Natural killer cell (primary cell): ENCODE measurements at places on chromosomes 4 and X. TPM values are rescaled to one million over a fixed set of nuclear protein-coding genes. Genes with fewer than 3 reads are reported as not detected.

Gene ANXA5
- total RNA-seq, result 74.4 TPM

- DNase-seq, result no peak
Measured at GRCh38 chrX:150329282-150329681, 33.8 kb upstream of the MAMLD1 start.

DNA sequence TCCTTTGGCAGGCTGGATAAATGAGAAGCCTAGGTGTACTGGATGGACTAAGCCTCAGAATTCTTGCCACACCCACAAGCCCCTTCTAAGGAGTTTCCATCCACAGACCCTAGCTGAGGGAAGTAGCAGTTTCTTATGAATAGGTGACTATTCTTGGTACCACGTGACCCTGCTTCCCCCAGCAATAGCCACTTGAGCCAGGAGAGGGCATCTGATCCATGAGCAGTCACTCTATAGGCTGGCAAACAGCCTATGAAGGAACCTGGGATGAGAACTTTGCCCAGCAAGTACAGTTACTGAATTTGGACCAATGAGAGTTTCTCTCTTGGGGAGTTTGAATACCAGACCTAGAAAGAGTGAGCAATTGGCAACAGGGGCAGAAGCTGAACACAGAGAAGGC is 84.0 kb downstream of the RTL9 start:
- no peak for DNase-seq

Gene GPR34
- total RNA-seq, result 0.68 TPM

DNA sequence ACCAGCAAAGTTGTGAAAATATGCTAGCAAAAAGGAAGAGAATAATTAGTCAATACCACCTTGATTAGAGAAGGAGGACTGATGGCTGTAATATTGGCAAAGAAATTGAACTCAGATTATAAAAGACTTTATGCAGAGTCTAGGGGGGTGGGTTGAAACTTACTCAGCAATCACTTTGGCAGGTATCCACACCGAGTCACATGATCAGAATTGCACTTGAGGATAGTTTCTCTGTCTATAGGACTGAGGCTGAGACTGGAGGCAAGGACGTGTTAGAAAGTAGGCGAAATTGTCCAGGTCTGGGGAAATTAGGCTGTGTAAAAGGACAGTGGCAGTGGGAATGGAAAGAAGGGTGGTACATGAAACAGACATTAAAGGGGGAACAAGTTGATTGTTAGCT is 284.4 kb downstream of the ARHGAP24 start:
- no peak for DNase-seq

DNA sequence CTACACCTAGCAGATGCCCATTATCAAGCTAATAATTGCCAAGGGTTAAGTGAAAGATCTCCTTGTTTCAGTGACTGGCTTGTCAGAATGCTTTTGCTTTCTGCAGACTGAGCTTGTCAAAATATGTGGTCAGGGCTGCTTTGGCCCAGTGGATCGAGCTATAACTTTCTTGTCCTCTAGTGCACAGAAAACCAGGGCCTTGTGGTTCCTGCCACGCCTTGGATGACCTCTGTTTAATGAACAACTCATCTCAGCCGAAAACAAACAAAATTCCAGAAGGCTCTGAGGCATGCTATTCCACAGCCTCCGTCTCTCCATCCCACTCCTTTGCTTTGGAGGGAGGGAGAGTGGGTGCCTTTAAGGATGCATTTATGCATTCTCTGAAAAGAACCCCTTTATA is 11.3 kb downstream of the EVC start:
- DNase-seq, result no peak

Gene IQCM
- not detected for total RNA-seq

Gene SNCA
- 1.2 TPM for total RNA-seq

Gene CPZ
- not detected for total RNA-seq

- DNase-seq, result no peak
Measured at GRCh38 chr4:31807036-31807435, 1086.9 kb downstream of the PCDH7 start.

GRCh38 chrX:103157496-103158316 is 57.2 kb upstream of the BEX4 start:
- DNase-seq, result peak; percentile 32

Gene GUCY1B1
- 2.1 TPM for total RNA-seq

DNA sequence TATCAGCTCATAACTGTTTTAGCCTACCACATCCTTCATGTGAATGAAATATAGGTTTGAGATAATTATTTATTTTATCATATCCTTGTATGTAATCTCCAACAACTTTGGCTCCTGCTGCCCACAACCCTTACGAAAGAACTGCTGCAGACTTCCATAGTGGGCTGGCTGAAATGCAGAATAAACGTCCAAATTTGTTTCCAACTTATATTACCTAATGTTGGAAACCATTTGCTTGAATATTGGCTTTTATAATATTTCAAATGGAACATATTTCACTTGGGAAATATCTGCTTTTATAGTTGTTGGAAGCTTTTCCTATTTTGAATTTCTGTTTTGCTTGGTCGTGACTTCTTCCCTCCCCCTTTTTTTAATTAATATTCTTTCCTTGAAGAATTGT is 45.0 kb upstream of the ITM2A start:
- no peak for DNase-seq

- no peak for DNase-seq
Measured at GRCh38 chr4:137510557-137511265, 21.6 kb downstream of the PCDH18 start.

Gene LRBA
- total RNA-seq, result 83.1 TPM

- DNase-seq, result no peak
Measured at GRCh38 chrX:29138003-29138402, 550.8 kb downstream of the IL1RAPL1 start.

DNA sequence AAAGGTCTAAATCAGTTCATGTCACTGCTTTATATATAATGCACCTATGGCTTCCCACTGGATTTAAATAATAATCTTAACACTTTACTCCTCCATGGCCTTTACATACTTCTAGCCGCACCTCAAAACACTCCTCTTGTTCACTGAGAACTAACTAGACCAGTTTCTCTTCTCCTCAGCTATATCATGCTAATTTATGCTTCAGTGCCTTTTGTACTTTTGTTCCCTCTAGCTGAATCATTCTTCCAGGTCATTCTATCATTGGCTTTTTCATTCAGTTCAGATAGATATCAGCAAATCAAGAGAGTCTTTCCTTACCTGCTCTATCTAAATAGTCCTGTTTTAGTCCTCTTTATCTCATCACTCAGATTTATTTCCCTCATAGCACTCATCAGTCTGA is 64.2 kb downstream of the TET2 start:
- no peak for DNase-seq

Gene XG
- total RNA-seq, result not detected

Gene NHS
- not detected for total RNA-seq

GRCh38 chr4:127975121-127975770 is 10.0 kb downstream of the ABHD18 start:
- DNase-seq, result no peak

GRCh38 chr4:16315456-16315855 is 89.2 kb upstream of the TAPT1 start:
- DNase-seq, result no peak

DNA sequence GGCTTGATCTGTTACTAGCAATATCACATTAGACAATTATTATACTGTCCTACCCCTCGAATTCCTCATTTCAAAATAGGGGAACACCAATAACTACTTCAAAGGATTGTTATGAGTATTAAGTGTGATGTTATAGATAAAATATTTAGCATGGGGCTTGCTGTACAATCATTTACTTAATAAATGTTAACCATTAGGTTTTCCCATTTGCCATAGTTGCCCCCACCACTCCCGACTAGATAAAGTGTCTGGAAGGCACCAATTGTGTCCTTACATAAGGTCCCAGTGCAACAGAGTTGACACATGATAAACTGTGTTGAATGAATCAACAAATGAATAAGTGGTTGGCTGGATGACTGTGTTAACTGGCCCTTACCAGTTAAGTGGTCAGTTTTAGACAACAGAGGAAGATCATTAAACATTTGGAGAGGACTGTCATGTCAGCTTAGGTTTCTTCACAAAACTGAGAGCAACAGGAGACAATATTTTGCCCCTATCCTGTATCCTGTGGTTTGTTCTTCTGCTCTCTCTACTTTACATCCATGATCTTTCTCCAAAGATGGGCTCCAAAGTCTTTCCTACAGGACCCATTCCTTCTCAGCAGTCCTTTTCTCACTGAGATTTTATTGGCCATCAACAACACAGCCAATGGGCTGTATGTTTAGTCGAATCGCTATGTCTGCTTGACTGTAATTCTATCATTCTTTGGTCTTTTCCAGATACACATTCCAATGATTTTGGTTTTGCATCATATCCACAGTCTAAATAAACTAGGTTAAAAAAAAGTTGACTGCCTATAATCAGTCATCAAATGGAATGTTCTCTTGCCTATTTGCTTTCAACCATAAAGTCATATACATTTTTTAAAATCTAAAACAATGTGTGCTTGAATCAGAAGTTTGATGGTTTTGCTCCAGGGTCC is 74.4 kb downstream of the RNF150 start:
- DNase-seq, result no peak

- DNase-seq, result peak; percentile 28
Measured at GRCh38 chrX:39149761-39150160, 348.5 kb downstream of the MID1IP1 start.

Gene HSFX3
- not detected for total RNA-seq

Gene NLGN4X
- not detected for total RNA-seq

GRCh38 chrX:19625612-19626011 is 110.3 kb upstream of the MAP3K15 start:
- DNase-seq, result peak; percentile 18

DNA sequence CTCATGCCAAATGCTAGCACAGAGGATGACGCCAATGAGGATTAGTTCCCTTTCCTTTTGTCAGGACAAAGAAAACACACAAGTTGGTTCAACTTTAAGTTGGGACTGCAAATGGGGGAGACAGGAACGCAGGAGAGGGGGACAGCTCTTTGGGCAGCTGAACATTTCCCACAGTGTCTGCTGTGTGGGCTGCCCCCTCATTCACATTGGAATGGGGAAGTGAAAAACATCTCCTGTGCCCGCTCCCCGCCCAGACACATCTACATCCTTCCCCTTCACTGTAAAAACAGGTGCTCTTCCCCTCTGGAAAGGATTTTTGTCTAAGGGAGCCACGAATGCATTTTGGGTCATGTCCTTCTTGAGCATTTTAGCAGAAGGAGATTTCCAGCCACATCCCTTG is 44.5 kb upstream of the TBC1D9 start:
- DNase-seq, result no peak

Gene CCDC110
- not detected for total RNA-seq

Gene UCP1
- total RNA-seq, result not detected

GRCh38 chr4:156754832-156755570 is 216.6 kb downstream of the PDGFC start:
- no peak for DNase-seq

GRCh38 chrX:136910565-136911035 is 30.1 kb upstream of the RBMX start:
- no peak for DNase-seq

DNA sequence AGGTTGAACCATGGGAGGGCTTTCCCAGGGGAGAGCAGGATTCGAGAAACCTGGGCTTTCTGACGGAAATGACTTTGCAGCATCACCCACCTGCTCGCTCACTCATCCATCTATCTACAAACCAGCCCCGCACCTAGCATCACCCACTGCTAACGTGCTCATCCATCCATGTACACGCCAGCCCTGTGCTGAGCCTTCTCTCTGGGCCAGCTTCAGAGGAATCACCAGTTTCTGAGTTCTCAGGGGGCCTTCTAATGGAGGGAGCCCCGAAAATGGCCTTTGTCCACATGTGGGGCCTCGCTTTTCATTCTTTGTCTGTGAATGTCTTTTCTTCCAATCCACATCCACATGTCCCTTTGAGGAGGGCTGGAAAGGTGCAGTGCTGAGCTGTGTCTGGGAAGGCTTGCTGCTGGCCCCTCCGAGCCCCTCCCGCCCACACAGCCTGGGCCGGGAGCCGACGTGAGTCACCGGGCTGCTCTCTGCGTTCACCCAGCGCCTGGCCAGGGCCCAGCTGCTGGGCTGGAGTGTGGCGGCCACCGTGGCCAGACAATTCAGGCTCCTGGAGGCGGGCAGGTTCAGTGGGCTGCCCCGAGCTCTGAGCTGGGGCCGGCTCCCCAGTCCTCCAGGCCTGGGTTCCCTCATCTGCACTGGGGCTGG is 14.7 kb downstream of the SORCS2 start:
- DNase-seq, result no peak

DNA sequence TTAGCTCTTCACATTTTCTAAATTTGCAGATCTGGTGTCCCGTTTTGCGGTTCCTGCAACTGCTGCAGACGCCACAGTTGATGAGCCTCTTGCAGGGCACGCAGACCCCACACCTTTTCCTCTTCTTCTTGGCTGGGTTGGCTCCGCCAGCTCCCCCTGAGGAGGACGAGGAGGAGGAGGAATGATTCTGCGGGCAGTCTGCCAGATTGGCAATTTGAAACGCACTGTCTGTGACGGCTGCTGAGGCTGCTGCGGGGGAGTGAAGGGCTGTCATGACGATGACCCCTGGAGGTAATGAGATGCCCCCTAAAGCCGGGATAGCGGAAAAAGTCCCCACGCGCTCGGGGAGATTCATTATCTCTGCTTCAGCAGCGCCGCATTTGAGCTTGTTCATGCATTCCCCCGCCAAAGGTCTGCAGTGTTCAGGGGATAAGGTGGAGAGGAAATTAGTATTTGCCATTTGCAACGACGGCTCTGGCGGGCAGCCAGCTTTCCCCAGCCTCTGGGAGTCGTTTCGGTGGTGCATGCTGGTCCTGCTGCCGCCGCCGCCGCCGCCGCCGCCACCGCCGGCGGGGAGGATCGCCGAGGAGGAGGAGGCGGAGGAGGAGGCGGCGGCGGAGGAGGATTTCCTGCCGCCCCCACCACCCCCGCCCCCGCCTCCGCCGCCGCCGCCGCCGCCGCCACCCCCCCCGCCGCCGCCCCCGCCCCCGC is 3.8 kb downstream of the CXXC4 start:
- peak; percentile 64 for DNase-seq

- no peak for DNase-seq
Measured at GRCh38 chr4:35939751-35940150, 304.6 kb downstream of the ARAP2 start.

Gene RTL3
- not detected for total RNA-seq

DNA sequence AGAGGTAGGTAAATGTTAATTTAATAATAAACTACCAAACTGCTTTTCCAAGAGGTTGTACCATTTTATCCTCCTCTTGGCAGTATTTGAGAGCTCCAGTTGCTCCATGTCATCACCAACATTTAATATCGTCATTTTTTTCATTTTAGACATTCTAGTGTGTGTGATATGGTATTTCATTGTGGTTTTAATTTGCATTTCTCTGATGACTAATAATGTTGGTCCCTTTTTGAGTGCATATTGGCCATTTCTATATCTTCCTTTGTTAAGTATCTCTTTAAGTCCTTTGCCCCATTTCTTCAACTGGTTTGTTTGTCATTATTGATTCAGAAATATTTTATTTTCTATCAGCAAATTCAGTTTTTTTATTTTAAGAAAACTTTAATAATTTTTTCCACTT is 88.8 kb downstream of the MAPK10 start:
- no peak for DNase-seq

Gene QRFPR
- not detected for total RNA-seq
